ENCODE measurements at places on chromosomes 13 and 19. TPM values are rescaled to one million over a fixed set of nuclear protein-coding genes. Genes with fewer than 3 reads are reported as not detected.

Gene SYNGR4
- total RNA-seq, result not detected

Gene WTIP
- total RNA-seq, result 0.39 TPM

GRCh38 chr19:39765091-39766076, 13.3 kb upstream of the LEUTX start:
- DNase-seq, result peak; percentile 16

- no peak for DNase-seq
These were observed 8.0 kb upstream of the SOX1 start for GRCh38 chr13:112058941-112059340.

- DNase-seq, result no peak
These were observed 56.2 kb downstream of the ABCC4 start for GRCh38 chr13:95245071-95245470.

GRCh38 chr13:48580896-48581295, 48.0 kb upstream of the RCBTB2 start:
- DNase-seq, result no peak

DNA sequence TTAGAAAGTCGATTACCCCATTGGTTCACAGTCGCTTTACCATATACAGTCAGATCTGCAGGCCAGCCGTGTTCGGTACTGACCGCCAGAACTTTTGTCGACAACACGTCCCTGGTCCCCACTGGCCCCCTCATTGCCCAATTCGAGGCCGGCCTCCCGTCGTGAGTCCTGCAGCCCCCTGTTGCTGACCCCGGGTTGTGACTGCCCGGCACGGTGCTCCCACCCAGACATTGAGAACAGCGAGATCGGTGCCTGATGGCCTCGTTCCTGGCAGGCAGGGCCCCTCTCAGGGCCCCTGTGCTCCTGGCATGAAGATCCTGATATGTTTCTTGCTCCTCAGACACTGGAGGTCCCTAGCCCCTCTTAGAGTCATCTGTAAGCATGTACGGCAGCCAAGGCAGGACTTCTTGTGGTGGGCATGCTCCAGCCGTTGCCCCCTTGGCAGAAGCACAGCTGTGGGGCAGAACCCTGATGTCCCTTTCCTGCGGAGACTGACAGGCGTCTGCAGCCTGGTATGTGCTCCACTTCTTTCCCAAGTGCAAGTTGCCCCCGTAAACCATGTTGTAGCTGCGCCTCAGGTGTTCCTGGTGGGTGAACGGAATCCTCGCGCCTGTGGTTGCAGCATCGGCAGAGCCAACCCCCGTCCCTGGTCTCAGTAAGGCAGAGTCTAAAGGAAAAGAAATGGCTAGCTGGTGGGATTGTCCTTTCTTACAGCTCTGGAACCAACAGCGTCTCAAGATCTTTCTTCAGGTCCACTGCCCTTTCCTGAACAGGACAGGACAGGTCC, 123.2 kb upstream of the SPACA7 start:
- DNase-seq, result no peak

DNA sequence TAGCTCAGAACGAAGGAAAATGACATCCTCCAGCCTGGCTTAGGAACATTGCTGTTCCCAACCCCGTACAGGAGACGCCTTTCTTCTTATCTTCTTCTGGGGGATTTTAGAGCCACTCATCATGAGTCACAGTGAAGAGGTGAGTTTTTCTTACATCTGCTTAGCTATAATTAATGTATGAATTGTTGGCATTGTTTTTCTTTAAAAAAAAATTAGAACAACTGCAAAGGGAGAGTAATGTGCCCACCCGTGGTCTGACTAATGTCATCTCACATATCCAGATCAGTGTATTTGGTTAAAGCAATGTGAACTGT, 310.6 kb upstream of the TSHZ3 start:
- no peak for DNase-seq

- DNase-seq, result no peak
These were observed 199.6 kb downstream of the OXGR1 start for GRCh38 chr13:96794669-96795068.

DNA sequence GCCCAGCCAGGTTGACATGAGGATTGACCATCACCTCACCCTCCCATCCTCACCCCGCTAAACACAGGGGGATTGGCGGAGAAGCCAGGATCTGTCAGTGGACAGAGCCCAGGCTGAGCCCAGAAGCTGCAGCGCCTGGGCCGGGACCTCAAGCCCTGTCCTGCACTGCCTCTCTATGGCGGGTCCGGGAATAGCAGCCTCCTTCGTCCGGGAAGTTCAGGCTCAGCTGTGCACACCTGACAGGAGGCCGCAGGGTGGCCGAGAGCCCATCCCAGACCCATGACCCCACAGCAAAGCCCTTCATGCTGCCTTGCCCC, 67.8 kb downstream of the SPACA7 start:
- no peak for DNase-seq

Data from CD4-positive, alpha-beta memory T cell (primary cell).